Naive thymus-derived CD4-positive, alpha-beta T cell (primary cell): ENCODE measurements at places on chromosomes 5 and 9.

- DNase-seq: no peak
These were observed 612.6 kb upstream of the CLINT1 start for GRCh38 chr5:158471535-158471924.

GRCh38 chr9:81599837-81600236 is 89.5 kb downstream of the TLE1 start:
- DNase-seq: no peak

- peak; percentile 6 for DNase-seq
These were observed 6.3 kb upstream of the IFNA8 start for GRCh38 chr9:21402386-21403251.

GRCh38 chr9:121765021-121765950 is 113.9 kb downstream of the DAB2IP start:
- no peak for DNase-seq

- no peak for DNase-seq
These were observed 181.5 kb downstream of the OLFM1 start for GRCh38 chr9:135268981-135269380.

DNA sequence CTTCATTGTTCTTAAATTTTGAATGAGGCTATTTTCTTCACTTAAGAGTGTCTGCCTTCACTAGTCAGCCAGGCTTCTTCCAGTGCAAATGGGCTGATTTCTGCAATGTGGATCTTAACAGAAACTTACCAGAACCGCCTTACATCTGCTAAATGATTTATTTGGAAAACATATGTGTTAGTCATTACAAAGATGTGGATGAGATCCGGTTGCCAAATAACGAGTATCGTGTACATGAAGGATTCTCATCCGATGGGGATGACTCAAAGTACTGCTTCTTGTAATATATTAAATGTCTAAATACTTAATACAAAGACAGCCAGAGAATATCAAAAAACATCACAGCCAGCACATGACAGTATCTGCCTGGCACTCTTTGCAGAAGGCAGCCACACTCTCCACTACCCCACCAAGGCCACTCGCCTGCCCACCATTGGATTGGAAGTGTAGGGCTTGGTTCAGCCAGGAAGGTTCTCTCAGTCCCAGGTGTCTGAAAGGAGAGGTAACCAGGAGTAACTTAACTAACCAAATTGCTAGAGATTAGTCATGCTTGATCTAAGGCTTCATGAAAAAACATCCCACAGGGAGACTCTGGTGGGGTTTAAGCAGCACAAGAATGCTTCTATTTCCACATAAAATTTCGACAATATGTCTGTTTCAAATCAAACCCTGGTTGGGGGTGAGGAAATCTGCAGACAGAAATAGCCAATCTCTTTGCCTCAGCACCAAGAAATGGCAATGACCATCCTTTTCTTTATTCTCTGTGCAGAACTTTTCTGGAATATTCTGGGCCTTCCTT is 174.8 kb downstream of the GADD45G start:
- no peak for DNase-seq

DNA sequence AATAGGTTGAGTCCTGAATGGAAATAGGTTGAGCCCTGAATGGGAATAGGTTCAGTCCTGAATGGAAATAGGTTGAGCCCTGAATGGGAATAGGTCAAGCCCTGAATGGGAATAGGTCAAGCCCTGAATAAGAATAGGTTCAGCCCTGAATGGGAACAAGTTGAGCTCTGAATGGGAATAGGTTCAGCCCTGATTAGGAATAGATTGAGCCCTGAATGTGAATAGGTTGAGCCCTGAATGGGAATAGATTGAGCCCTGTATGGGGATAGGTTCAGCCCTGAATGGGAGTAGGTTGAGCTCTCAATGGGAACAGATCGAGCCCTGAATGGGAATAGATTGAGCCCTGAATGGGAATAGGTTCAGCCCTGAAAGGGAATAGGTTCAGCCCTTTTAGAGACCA is 590.8 kb upstream of the ADAMTS16 start:
- no peak for DNase-seq

GRCh38 chr9:111258209-111258874 is 71.7 kb downstream of the OR2K2 start:
- no peak for DNase-seq

DNA sequence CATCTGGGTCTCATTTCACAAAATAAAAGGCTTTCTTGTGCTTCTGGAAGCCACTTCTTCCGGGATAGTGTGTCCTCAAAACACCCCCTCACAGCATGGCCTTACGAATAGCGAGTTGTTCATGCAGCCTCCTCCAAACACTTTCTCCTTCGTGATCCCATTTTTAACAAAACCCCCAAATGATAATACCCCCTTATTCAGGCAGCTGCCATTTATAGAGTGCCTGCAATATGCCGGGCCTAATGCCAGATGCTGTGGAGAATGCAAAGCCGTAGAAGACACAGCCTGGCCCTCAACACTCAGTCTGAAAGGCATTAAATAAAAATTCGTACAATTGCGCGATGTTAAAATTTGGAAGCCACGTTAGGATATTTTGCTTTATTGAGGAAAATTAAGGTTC is 66.4 kb upstream of the SLC44A1 start:
- no peak for DNase-seq

- DNase-seq: no peak
These were observed 372.8 kb upstream of the KLF4 start for GRCh38 chr9:107862323-107862722.

GRCh38 chr5:42620579-42621216 is 135.9 kb upstream of the CCDC152 start:
- DNase-seq: no peak

DNA sequence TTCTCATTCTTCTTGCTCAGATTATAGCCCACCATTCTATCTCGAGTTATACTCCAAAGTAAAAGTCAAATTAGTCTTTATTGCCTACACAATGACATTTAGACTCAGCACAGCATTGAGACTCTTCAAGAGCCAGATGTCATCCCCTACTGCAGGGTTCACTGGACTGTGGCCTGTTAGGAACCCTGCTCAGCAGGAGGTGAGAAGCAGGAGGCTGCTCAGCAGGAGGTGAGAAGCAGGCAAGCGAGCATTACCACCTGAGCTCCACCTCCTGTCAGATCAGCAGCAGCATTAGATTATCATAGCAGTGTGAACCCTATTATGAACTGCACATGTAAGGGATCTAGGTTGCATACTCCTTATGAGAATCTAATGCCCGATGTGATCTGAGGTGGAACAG is 12.7 kb upstream of the LIFR start:
- no peak for DNase-seq

DNA sequence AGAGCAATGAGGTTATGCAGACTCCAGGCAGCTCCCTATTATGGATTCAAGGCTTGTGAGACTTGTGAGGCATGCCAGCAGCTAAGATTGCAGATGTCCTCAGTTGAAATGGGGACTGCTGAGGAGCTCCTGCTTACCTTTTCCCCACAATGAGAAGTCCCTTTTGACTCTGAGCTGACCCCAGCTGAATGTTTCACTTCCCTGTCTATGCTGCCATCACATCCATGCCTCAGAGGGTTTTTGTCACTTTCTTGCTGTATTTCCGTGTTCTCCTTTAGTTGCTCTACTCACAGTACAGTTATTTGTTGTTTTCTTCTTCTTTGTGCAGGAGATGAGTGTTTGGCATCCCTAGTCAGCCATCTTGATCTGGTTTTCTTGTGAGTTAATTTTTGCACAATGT is 18.8 kb upstream of the OR2S2 start:
- DNase-seq: no peak

- DNase-seq: no peak
These were observed 171.0 kb downstream of the DEPDC1B start for GRCh38 chr5:60529001-60529400.

- DNase-seq: no peak
These were observed 60.2 kb upstream of the SLC25A51 start for GRCh38 chr9:37963936-37964739.

GRCh38 chr5:151614565-151614964 is 23.4 kb upstream of the FAT2 start:
- no peak for DNase-seq

DNA sequence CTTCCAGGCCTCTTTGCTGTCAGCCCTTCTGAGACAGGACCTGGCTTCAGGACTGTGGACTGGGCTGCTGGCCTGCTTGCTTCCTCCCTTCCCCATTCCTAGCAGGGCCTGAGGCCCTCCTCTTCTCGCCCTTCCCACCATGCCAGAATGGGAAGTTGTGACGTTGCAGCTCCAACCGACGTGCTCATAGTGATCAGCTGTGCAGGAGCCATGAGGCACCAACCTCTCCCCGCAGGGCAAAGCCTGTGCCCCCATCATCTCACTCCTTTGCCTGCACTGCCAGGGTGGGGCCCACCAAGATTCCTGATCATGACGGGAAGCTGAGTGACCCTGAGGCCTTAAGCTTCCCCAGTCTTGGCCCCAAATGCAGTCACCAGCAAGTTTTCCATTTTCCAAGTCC is 45.1 kb upstream of the GARNL3 start:
- DNase-seq: no peak

DNA sequence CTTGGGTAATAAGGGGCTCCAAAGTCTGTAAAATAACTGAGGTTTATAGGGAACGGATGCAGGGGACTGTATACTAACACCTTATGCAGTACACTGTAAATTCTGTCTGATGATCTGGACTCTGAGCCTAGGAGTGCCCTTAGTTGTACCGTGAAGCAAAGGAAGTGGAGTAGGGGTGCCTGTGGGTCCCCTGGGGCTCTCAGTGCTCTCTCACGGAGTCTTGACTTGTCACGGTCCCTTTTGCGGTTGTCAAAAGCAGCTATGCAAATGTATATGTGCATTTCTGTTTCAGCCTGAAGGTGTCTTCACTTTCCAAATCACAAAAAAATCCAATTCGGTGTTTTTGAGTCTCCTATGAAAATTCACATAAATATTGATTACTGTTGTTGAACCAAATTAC is 17.8 kb downstream of the DMRT1 start:
- no peak for DNase-seq

GRCh38 chr5:167769846-167770413 is 521.5 kb upstream of the WWC1 start:
- DNase-seq: no peak

DNA sequence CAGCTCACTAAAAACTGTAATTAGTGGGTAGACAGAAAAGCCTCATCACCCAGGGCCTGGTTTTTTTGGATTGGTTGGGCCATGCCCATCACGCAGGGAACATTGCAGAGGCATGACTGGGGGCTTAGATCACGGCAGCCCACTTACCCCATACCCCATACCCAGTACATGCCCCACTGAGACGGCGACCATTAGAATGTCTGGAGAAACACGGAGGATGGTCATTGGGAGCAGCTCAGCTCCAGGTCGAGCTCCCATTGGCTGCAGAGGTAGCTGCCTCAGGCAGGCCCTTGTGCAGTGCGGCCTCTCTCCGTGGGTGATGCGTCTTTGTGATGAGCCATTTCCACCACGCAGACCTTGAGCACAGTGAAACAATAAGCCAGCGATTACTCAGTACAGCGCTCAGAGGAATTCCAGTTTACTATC is 204.0 kb downstream of the GADD45G start:
- DNase-seq: no peak

DNA sequence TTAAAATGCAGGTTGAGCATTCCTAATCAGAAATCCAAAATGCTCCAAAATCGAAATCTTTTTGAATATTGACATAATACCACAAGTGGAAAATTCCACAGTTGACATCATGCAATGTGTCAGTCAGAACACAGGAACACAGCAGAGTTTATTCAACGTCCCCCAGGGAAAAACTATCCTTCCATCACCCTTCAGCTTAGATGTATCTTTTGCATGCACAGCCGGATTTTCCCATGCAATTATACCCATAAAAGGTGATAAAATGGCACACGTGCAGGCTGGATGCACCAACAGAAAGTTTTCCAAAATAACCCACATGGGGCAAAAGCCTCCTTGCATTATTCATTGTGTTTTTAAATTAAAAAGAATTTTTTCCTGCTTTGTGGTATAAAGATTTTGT is 71.2 kb downstream of the RAB24 start:
- no peak for DNase-seq

GRCh38 chr5:1445313-1445688 is at the start of gene SLC6A3:
Gene SLC6A3 (minus strand): TSS chr5:1445440. CDS start chr5:1443197, 2,243 bp downstream.
- peak; percentile 4 for DNase-seq

DNA sequence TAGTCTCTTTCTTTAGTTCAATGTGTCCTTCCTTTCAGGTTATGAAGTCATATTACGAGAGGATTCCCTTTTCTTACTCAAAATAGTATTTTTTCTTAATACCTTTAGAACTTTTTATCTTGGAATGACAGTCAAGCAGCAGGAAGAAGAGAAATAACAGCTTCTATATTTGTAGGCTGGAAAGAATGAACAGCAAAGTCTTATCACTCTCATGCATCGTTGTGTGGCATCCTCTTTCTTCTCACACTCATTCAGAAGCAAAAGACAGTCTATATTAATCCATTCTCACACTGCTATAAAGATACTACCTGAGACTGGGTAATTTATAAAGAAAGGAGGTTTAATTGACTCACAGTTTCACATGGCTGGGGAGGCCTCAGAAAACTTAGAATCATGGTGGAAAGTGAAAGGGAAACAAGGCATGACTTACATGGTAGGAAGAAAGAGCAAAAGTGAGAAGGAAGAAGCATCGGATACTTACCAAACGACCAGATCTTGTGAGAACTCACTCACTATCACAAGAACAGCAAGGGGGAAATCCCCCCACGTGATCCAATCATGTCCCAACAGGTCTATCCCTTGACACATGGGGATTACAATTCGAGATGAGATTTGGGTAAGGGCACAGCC is 1646.1 kb upstream of the CDH6 start:
- no peak for DNase-seq

DNA sequence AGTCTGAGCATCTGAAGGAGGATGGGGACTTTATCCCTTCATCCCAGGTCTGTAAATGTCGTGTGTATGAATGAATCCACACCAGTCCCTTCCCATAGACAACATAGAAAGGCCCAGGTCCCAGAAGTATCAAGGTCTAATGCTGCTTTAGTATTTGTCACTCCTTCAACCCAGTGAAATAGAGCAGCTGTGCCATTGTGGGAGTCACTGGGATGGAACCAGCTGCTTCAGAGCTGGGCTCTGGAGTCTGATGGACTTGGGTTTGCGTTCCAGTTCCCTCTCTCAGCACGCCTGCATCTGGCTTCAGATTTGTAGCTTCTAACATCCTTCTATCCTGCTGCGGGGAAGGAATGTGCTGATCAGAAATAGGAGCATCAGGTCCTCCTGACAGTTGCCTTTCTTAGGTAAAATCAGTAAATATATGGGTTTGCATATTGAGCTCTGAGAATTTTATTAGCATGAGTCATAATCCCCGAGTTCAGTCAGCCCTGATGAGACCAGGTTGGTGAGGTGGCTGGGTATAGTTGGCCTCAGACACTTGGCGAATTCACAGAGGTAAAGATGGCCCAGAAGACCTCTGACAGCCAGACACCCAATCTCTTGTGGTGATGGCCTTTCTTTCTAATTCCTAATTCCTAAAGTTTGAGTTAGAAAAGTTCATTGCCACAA is 10.1 kb downstream of the ACO1 start:
- DNase-seq: no peak

GRCh38 chr9:114327749-114328148 is 1.9 kb upstream of the ORM2 start:
- DNase-seq: no peak

DNA sequence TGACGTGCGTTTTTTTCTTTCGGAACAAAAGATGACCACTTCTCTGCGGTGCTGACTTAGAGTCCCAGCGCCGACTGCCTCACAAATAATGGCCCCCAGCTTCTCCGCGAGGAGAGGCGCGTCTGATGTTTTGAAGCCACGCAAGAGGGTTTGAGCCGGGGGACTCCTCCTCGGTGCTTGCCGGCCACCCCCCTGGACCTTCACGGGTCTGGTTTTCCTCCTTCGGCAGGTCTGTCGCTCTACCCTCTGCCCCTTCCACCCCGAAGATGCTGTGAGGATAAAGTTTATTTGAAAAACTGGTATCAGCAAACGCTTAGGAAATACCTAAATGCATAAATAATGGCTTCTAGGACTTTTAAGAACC is 584 bp downstream of the USP20 start:
- DNase-seq: no peak
